ENCODE measurements at places on chromosomes 11 and 22.
A peak's percentile ranks its signal among the peaks of the same experiment; 100 is the strongest.

DNA sequence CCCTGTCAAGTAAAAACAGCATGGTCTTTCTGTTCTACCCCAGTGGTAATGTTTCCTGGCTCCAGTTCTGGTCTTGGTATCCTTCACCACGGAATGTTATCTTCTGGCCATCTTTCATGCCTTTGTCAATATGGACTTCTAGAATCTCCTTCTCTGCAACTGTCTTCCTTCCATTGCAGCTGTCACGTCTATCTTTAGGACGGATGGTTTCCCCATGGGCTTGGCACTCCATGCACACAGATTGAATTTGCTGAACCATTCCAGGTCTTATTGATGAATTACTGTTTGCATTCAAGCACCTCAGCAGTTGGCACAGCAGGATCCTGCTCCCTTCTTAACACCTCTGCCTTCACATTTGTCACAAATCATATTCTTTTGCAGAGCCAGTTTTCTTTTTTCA, 44.9 kb upstream of the SLC25A18 start:
- DNase-seq = no peak

DNA sequence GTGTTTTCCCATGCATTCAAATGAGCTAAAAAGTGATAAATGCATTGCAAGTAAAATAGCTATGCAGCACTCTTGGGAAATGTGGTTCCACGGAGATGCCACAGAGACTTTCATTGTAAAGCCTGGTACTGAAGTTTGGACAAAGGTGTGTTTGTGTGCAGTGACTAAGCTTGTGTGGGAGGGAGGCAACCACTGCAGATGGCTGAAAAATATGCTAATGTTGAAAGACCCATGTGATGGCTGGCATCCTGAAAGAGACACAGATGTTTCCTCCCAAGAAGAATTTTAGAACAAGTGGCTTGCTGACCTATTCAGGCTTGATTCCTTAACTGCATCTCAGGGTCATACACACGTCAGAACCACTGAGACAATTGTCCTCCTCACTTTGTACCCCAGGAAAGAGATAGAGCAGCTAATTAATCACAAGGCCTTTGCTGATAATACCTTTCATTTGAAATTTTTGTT, 73.8 kb downstream of the FAM76B start:
- no peak for DNase-seq

DNA sequence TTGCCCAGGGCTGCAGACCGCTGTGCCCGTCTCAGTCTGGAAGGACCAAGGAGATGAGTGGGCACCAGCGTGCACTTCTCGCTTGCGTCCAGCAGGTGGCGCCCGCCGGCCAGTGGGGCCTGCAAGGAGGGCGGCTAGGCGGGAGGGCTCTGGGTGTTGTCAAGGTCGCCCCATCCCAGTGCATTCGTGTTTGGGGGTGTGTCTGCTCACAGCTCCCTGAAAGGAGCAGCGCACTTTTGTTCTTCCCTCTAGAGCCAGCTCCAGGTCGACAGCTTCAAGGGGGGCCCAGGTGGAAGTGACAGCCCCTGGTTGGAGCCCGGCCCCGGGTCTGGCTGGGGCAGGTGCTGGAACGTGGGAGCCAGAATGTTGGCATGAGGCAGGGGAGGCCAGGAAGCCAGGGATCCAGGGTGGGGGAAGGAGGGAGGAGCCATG, 23.4 kb upstream of the MPPED1 start:
- peak; percentile 52 for DNase-seq

DNA sequence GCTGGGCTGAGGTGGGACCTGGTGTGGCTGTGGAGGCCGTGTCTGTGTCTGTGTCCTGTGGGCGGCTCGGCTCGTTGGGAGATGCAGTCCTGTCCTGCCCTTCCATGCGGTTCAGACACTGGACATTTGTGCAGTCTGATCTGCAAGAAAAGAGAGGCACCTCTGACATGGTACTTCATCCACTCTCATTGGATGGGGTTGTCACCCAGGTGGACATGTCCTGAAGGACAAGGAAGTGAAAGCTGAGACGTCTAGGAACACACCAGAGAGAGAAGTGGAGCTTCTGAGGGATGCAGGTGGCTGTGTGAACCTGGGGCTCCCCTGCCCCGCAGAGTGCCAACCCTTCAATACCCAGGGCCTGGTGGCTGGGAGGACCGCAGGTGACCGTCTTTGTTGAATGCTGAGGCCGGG, 18.4 kb downstream of the TBX1 start:
- DNase-seq = no peak

Data from inflammatory macrophage treated with lipopolysaccharide for 4 hours (primary cell).